ENCODE measurements at places on chromosomes 13 and 19.

DNA sequence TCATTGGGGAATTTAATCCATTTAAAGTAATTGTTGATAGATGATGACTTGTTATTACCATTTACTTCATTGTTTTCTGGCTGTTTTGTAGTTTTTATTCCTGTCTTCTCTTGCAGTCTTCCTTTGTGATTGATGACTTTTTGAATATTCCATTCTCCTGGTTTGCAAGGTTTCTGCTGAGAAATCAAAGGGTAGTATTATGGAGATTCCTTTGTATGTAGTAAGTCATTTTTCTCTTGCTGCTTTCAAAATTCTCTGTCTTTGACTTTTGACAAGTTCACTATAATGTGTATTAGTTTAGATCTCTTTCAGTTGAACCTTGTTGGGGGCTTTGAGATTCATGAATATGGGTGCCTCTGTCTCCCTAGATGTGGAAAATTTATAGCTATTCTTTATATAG is 6.0 kb downstream of the ZNF559 start:
- DNase-seq: no peak

GRCh38 chr13:46640843-46641242 is 87.9 kb downstream of the LRCH1 start:
- peak; percentile 66 for DNase-seq

- DNase-seq: no peak
Measured at GRCh38 chr19:55096061-55096701, 20.5 kb downstream of the EPS8L1 start.

GRCh38 chr19:50024719-50025021 is 502 bp downstream of the VRK3 start:
- DNase-seq: no peak

GRCh38 chr13:113649212-113649611 is 8.8 kb downstream of the ATP4B start:
- no peak for DNase-seq

DNA sequence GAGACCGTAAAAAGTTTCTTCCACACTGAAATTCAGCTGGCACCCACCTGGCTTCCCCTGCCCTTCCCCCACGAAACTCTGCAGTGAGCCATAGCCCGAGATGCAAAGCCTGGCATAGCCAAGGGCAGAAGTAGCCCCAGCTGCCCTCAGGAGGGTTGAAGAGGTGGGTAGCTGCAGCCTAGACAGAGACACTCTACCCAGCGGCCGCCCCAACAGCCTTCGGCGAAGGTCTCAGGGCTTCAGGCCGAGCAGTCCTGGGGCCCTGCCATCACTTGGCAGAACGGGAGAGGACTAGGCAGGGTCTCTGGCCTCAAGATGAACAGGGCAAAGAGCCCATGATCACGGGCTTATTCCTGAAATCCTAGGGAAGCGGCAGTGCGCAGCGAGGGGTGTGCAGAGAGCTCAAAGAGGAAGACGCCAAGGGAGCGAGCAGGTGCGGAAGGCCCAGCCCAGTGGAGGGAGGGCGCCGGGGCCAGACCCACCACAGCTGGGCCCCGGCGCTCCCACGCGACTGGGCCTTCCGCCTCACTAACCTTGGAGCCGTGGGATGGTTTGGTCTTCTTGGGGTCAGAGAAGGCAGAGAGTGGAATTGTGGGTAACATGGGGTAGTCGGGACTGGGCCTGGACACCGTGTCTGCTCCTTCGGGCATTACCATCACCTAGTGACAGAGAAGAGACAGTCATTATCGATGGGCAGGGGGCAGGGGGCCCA is 53.2 kb downstream of the MLLT1 start:
- no peak for DNase-seq

- no peak for DNase-seq
Measured at GRCh38 chr19:49567861-49568441, 12.4 kb downstream of the NOSIP start.

- DNase-seq: no peak
Measured at GRCh38 chr13:84810781-84811180, 928.5 kb upstream of the SLITRK1 start.

GRCh38 chr19:33064792-33065550 is at the start of gene RHPN2:
TSS of gene RHPN2 (minus strand) at chr19:33064888. CDS start at chr19:33064852, 36 bp downstream.
- peak; percentile 87 for DNase-seq

DNA sequence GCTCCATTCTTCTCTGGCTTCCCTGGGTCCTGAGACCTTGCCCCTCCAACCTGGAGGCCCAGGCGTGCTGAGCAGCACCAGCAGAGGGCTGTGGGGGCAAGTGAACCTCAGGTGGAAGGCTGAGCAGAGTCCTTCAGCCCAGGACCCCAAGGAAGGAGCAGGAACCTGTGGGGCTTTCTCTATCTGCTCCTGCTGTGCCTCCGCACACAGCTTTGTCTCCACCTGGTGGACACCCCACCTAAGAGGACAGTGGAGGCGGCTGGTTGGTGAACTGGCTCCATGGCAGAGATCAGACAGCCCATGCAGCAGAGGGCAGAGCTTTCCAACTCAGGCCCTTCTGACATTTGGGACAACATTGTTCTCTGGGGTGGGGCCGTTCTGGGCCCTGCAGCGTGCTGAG is 19.7 kb downstream of the ZFR2 start:
- DNase-seq: peak; percentile 31

GRCh38 chr19:10205636-10206035 is 10.9 kb upstream of the DNMT1 start:
- peak; percentile 34 for DNase-seq

DNA sequence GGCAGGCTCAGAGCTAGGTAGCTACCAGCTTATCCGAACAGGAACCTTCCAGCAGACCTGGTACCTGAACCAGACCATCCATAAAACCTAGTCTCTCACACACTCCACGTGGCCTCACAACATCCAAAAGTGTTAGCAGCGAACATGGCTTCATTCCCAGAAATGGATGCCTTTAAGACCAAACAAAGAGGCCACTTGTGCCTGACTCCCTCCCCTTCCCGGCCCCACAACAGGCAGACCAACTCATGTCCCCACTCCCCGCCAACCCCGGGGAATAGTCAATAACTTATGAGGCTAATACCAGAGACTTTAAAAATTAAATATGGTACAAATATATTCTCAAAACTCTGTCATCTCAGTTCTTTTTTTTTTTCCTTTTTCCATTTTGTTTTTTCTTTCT is 46.2 kb downstream of the ZNF557 start:
- no peak for DNase-seq

- no peak for DNase-seq
Measured at GRCh38 chr19:51535535-51535934, 4.1 kb upstream of the SIGLEC6 start.

GRCh38 chr13:97979556-97979955 is 26.1 kb downstream of the IPO5 start:
- DNase-seq: no peak

- no peak for DNase-seq
Measured at GRCh38 chr13:96792736-96793403, 201.4 kb downstream of the OXGR1 start.

DNA sequence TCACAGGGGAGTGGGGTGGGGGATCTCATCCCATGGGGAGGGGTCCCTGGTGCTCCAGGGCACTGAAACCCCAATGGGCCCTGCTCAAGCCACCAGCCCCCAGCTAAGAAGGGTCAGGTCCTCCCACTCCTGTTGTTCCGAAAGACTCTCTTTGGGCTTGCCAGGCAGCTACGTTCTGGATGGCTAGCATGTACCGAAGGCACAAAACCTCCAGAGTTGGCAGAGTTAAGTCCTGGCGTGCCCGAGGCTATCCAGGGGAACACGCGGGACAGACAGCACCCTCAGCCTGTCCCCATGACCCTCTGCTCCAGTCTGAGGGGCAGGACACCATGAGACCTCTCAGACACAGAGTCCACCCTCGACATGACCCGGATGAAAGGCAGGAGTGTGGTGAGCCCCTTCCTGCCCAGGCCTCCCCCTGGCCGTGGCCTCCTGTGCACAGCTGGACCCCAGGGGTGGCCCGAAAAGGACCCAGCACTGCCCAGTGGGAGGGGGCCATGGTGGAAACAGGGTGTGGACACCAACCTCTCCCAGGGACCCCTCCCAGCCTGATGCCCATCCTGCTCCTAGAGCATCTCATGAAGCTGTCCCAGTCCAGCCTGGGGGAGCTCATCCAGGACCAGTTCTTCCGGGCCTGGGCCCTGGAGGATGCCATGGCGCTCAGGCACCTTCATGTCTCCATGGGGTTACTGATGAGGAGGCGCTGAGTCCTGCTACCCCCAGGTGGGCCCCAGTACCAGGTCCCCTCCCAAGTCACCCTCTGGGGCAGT is 53.0 kb upstream of the TPM4 start:
- DNase-seq: no peak

- DNase-seq: peak; percentile 62
Measured at GRCh38 chr19:31718032-31718431, 368.8 kb upstream of the TSHZ3 start.

DNA sequence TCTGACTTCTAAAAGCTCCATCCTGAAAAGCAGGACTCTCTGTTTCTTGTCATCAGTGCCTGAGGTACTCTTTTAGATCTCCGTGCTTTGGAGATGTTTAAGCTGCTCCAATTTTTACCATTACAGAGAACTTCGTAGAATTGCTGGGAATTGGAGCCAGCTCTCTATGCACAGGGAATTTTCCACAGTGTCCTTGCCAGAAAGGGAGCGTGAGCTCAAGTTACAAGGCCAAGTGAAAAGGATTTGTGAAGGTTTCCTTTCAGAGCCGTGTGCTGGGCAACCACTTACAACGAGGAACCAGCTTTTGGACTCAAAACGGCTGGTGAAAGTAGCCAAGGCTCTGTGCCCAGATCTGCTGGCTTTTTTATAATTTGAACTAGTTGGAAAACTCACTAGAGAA is 82.6 kb downstream of the NUFIP1 start:
- DNase-seq: peak; percentile 83

GRCh38 chr19:19145684-19146608 is 7.7 kb upstream of the TMEM161A start:
- DNase-seq: peak; percentile 72

DNA sequence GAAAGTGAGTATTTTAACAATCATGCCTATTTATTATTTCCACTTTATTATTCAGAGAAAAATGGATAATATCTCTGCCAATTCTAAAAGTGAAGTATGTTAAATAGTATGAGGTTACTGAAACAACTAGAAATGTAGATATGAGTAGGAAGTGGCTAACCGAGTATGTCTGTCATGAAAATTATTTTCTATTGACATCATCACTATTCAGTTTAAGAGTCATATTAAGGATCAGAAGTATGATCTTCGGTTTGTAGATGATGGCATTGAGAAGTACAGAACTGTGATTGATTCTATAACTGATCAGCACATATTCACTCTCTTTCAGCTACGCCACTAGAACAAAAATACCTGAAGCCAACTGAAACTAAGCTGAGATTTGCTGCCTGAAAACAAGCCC is 146.4 kb upstream of the SLITRK5 start:
- DNase-seq: no peak

DNA sequence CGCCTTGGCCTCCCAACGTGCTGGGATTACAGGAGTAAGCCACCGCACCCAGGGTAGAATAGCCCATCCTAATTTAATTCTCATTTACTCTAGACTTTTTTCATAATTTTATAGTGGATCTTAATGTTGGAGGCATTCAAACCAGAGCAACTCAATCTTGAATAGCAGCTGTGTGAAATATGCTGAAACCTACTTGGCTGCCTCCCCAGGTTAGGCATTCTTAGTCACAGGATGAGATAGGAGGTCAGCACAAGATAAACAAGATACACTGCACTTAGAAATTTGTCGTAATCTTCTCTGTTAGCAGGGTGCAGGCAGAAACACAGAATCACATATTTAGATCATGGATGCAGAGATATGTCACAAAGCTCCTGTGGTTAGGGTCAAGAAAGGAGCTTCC is 2.7 kb upstream of the ZNF43 start:
- DNase-seq: no peak
